ENCODE measurements at places on chromosomes 1 and 21.

- no peak for DNase-seq
These were observed 28.6 kb upstream of the PARP1 start for GRCh38 chr1:226436472-226436854.

DNA sequence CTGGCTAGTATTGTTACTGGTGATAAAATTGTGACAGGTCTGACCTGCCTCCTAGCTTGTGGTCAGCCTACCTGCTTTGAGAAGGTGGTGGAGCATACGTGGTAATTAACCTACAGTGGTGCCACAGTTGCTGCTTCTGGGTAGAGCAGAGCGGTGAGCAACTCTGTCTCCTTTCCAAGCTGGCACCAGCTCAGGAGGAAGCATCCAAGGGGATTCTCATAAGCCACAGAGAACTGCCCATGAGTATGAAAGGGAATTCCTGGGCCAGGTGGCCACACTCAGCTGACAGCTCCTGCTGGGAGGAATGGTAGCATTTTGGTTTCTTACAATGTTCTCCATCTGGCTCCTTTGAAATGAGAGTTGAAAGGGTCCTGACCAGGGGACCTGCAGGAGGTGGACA lies 39.4 kb downstream of the ATP2B4 start:
- no peak for DNase-seq

DNA sequence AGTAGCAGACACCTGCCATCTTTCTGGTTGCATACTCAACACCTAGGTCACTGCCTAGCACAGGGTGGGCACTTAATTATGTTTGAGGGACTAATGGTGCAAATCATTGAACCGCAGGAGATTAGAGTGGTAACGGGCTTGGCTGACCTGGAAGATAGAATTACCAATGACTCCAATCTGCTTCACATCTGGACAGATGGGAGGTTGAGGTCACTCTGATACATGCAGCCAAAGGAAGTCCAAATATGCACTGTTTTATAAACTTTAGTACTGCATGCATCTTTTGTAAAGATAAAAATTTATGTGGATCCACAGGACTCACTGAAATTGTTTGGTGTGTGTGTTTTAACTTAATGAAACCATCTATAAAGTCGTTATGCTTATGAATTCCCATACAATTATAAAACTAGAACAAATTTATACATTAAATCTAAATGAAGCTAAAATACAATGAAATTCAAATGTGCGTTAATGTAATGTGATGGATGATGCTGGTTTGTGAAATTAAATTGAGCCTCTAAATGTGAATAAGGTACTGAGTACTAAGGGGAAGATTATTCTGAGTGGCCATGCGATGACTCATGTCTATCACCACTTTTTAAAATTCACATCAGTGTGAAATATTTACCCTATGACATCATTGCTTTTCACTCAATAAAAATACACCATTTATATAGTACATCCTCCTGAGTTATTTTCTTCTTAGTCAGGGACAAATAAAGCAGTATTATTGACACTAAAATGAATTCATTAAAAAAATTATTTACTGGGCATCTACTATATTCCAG lies 224.7 kb upstream of the FAM78B start:
- no peak for DNase-seq

DNA sequence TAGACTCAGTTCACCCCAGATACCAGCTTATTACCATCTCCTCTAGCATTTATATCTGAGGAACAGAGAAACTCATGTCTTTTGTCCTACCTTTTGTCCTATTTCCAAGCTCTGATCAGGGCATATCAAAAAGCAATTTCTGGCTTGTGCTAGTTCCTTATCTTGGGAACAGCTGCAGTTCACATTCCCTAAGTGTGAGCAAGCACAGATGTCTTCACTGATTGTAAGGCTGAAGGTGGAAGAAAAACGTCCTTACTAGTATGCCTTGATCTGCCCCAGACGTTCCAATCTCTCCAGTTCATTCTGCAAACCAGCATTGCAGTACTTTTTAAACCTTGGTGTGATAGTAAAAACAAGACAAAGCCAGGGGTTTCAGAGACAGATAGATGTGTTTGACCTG lies 139.8 kb downstream of the NCAM2 start:
- DNase-seq: no peak

DNA sequence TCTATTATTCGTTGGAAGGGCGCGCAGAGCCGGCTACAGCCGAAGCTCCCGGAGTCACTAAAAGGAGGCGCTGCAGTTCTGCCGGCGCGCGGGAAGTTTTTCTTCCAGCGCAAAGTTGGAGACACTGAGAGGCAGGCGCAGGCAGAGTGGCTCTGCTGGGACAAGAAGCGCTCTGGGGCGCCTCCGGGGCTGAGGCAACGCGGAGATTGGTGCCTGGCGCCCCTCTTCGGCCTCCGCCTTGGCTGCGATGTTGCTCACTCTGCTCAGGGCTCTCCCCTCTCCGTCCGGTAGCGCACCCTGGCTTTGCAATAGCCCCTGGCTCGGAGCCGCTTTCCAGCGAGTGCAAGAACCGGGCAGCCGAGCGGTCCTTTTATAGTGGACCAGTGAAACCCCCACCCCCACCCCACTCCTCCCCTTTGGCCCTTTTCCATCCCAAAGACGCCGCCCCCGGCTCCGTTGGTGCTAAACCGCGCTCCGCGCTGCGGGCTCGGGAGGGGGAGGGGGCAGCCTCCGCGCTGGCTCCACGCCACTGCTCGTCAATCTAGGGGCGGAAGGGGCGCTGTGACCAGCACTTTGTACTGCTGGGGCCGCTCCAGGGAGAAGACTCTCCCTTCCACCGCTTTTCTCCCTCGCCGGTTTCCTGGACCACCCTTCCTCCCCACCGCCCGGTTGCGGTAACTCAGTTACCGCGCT lies at the start of gene ADAMTS1:
Gene ADAMTS1 (minus strand): TSS at position 344 of the 693 bp plus-strand sequence. CDS start 455 bp downstream, outside the sequence.
- peak; percentile 14 for DNase-seq

GRCh38 chr1:58983633-58984245 lies 199.9 kb upstream of the JUN start:
- no peak for DNase-seq

DNA sequence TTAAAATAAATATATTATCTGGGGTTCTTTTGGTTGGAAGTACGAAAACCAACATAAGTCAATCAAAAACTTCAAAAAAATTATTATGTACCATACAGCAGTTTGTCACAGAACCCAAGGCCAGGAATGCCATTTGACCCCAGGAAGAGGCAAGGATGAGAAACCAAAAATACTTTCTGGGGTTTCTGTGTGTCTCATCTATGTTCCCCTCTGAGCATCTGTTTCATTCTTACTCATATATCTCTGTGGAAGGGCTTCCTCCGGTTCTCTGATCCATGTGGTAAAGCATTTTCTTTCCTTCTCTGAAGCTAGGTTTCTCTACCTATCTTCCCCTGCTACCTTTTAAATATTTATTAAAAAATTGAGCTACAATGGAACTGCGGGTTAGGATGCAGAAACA lies 9.8 kb upstream of the FCRL1 start:
- no peak for DNase-seq

- no peak for DNase-seq
These were observed 720 bp upstream of the F3 start for GRCh38 chr1:94542088-94542870.

DNA sequence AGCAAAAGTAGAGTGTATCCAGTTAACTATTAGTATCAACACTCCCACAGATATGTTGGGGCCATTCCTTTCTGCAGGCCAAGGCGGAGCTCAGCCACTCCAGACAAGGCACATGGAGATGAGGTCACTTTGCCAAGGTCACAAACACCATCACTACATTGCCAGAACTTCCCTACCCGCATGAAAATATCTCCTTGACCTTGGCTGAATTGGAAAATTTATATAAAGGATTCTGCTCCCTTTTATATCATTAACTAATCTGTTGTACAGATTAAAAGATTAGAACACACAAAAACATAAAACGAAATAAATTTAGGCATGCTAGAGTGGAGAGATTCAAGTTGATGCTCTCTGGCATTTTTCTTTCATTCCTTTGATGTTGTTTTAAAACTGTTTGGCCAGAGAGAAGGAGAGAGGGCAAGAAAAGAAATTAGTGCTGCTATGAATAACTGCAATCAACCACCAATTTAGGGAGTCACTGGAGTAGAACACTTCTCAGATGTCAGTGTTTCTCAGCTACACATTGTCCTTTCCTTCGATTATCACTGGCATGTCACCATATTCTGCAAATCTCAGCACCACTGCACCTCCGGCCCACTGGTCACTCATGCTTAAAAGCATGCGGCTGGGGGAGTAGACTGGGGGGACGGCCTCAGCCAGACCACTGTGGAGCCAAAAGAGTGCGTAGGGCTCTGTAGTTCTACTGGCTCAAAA lies 78.7 kb upstream of the ATP1B1 start:
- no peak for DNase-seq

DNA sequence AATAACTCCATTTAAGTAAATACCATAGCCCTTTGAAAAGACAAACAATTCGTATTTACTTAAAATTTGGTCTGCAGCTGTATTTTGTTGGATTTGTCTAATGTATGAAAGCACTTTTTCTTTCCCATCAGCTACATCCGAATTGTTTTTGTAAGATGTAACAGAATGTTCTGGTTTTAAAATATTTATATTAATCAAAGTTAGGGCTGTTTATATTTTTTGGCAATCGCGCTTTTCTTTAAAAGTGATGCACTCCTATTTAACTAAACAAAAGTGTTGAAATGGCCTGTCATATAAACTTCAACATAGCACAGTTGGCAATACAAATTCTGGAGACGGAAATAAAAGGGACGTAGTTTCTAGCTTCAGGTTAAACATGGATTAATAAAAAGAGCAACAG lies 216.3 kb upstream of the ADGRL2 start:
- no peak for DNase-seq

DNA sequence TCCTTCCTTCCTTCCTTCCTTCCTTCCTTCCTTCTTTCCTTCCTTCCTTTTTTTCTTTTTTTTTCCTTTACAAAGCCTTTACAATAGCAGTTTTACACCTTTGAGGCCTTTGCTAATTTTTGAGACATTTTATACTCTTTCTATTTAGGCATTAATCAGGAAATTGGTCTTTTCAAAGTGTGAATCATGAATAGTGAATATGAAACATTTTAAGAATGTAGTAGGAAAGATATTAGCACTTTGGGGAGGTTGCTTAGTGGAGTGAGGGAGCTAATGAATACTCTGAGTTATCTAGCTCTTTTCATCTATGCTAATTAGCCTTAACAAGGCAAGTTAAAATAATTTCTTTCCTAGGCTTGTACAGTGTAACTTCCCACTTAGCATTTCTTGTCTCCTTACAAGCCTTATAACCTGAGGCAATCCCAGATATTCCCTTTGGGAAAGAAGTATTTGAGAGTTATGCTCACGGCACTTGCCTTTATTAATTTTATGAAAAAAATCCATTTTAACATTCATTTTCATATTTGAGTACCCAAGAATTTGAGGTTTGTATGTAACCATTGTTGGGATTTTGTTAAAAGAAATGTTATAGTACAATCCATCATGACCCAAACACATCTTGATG lies 122.6 kb downstream of the NTNG1 start:
- no peak for DNase-seq

DNA sequence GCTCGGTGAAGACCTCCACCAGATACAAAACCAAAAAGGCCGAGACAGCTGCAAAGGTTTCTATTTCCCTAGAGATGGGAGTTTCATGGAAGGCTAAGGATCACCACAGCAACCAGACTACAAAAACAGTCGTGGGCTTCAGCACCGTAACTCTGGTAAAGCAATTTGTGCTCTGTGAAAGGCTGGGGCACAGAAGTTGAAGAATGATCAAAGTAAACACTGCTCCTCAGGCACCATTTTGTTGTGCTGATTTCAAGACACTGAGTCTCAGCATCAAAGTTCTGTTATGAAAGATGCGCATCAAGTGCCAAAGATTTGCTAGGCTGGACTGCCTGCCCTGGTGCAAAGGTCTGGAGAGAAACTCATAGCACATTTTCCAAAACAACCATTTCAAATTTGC lies 116.2 kb downstream of the TGFBR3 start:
- no peak for DNase-seq

- DNase-seq: no peak
These were observed 181.0 kb upstream of the FGGY start for GRCh38 chr1:59115865-59116264.

- no peak for DNase-seq
These were observed 84.7 kb downstream of the OBSCN start for GRCh38 chr1:228292609-228292911.

DNA sequence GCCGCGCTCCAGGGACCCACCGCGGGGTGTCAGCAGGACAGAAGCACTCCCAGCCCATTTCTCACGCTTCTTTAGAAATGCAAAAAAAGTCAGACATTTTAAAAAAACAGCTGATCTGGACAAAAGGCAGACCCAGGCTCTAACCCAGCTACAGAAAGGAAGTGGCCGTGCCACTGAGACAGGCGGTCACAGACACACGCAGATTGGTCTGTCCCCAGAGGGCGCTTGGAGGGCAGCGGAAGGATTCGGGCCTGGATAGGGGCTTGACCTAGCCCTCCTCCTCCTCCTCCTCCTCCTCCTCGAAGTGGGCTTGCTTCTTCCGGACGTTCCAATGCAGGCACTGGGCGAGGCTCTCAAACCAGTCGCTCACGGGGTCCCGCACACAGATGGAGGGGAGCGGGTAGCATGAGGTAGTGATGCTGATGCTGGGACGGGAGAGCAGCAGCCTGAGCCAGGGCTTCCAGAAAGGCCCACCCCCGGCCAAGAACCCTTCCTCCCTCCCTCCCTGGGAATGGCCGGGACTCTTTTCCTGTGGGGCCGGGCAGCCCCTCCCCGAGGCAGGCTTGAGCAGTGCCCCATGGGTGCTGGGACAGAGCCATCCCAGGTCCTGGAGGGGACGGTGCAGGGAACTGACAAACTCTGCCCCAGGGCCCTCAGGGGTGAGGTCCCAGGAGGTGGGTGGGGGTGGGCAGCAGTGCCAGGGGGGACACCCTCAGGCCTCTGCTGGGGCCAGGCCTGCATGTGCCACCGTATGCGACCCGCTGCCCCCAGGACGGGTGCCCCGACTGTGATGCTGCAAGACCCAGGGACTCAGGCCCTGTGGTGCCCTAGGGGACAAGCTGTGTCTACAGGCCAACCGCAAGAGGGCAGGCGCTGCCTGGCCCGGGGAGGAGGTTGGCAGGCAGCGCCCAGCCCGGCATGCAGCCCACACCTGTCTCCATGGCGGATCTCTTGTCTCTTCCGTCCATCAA lies 25.3 kb downstream of the NADK start:
- DNase-seq: no peak

GRCh38 chr1:243475966-243476365 lies 220.1 kb downstream of the SDCCAG8 start:
- no peak for DNase-seq

- DNase-seq: no peak
These were observed 77.4 kb downstream of the ETS2 start for GRCh38 chr21:38883142-38883541.

GRCh38 chr1:14945132-14946010 lies 208.2 kb upstream of the TMEM51 start:
- DNase-seq: no peak

- no peak for DNase-seq
These were observed 281.9 kb upstream of the C1orf105 start for GRCh38 chr1:172138634-172139033.

GRCh38 chr1:185512442-185512841 lies 195.4 kb upstream of the IVNS1ABP start:
- DNase-seq: no peak

All from CD4-positive, alpha-beta T cell treated with Interleukin-12 subunit alpha and Interleukin-12 subunit beta, for 1 hour (primary cell).